Keratinocyte (primary cell): ENCODE measurements at places on chromosomes 3 and 15.

GRCh38 chr3:125643172-125643571 lies 47.9 kb upstream of the OSBPL11 start:
- no peak for DNase-seq

- DNase-seq, result no peak
Observed at GRCh38 chr3:147383617-147384016, 22.7 kb downstream of the ZIC4 start.

DNA sequence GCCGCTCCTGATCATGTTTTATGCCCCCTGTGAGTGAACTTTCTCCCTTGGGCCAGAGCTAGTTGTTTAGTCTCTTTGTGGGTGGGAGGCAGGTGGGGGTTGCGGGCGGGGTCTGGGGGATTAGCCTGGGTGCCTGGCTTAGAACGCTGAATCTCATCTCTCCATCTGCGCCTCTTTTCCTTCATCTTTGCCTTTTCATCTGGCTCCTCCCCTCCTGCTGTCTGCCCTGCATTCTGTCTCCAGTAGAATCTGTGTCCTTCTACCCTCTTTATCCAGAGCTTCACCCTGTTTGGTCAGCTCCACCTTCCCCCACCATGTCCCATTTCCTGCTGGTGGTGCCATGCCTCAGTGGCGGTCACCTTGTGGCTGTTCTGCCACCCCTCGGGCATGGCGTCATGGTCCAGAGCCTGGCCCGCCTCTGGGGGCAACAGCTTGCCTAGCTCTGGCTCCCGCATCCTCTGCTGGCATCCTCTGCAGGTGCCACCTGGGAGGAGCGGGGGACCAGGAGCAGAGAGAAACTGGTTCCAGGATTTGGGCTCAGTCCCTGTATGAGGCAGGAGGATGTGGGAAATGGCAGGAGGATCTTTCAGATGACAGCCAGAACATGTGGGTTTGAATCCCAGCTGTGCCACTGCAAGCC lies 44.3 kb downstream of the PDIA5 start:
- no peak for DNase-seq

DNA sequence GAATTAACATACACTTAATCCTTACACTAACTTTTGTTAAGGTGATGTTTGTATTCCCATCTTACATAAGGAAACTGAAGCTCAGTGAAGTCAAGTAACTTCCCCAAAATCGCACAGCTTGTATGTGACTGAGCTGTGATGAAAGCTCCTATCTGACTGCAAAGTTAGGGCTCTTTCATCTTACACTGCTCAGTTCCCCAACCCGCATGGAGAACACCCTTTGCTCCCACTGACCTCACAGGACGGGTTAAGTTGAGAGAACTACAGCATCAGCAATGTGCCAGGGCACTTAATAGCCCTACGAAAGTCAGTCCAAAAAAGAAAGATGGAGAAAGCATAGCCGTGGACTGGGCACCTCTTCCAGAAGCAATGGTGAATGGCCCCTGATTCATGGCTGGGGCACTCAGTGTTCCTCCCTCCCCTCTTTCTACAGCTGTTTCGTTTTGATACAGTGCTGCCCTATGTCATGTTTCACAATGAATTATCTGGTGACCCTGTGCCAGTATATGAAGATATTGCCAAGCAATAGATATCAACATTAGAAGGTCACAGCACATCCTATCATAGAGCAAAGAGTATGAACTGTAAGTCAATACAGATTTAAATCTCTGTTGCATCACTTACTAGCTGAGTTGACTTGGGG lies 38.0 kb downstream of the CADPS start:
- DNase-seq, result no peak

GRCh38 chr15:78457101-78457500 lies 19.1 kb downstream of the IREB2 start:
- no peak for DNase-seq

- no peak for DNase-seq
Observed at GRCh38 chr3:138443521-138444503, 9.4 kb downstream of the ESYT3 start.

DNA sequence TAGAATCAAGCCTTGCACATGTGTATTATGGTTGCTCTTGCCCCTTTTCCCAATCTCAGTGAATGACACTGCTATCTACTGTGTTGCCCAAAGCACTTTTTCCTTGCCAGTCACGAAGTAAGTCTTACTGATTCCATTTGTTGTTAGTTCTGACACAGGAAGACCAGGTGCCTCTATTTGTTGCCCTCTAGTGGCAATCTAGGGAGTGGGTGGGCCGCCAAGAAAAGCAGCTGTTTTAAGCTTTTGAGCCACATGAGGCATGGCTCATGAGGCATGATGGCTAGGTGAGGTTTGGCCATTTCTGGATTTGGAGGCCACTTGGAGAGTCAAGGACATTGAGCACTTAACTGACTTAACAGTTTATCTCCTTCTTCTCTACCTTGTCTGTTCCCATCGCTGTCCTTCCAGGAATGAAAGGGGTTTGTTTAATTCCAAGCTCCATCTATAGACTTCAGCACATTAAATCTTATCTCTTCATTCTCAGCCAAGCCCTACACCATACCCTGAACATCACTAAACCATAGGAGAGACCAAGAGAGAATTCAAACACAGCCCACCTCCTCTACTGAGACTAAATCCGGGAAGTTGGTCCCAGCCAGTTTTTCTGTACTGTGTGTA lies 103.1 kb downstream of the HCN4 start:
- no peak for DNase-seq

GRCh38 chr3:18258492-18258891 lies 166.6 kb downstream of the SATB1 start:
- DNase-seq, result no peak

DNA sequence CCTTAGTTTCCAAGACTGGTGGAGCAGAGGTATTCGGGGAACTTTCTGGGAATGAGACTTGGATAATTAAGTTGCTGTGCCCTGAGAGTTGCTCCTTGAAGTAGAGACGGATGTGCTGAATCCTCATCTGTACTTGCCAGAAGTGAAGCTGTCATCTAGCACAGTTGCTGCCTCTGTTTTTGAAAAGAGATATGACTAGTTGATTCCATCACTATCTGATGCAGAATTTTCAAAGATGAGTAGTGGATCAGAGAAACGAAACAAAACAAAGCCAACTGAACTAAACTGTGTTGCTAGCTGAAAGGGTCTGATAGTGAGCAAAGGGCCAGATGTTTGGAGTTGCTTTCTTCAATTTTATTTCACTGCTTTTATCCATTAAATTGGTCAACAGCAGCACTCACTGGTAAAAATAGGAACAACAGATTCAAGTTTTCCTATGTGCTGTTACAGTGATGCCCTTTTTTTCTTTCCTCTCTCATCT lies 52.7 kb downstream of the MITF start:
- DNase-seq, result no peak

- no peak for DNase-seq
Observed at GRCh38 chr3:32431481-32431880, 39.8 kb downstream of the CMTM7 start.

- DNase-seq, result no peak
Observed at GRCh38 chr15:39922462-39923092, 2.5 kb upstream of the GPR176 start.

DNA sequence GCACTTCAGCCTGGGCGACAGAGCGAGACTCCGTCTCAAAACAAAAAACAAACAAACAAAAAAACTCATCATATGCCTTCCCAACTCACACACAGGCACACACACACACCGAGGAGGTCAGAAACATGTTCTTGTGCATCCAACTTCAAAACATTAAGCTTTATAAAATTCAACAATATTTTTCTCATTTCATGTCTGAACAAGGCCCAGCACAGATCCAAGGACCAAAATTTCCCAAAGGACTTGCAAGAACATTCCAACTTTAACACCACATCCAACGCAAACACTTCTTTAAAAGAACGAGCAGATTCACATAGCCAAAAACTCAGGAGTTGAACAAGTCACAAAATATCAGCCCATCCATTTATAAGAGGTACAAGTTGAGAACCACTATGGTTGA lies 148.4 kb downstream of the MAGI1 start:
- DNase-seq, result no peak

GRCh38 chr15:69414701-69415167 lies 585 bp downstream of the KIF23 start:
- DNase-seq, result no peak
